ENCODE measurements at places on chromosomes 2 and 18.

GRCh38 chr2:239775623-239776435 is 249.3 kb downstream of the NDUFA10 start:
- no peak for DNase-seq

DNA sequence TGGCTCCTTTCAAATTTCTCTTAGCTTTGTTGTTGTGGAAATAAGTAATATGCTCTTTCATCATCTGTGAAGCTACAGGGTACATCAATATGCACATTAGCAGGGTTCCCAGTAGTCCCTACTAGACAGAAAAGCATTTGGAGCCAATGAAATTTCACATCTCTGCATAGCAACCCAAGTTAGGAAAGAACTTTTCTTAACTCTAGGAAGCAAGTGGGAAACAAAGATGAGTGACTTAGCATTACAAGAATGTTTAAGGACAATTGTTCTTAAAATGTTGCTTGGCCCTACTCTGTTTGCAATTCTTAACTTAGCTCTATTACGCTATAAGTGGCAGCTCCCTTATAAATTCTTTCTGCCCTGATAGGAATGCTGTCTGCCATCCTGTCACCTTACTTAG is 39.6 kb downstream of the ZEB2 start:
- no peak for DNase-seq

GRCh38 chr2:142315346-142315745 is 184.5 kb upstream of the LRP1B start:
- no peak for DNase-seq

DNA sequence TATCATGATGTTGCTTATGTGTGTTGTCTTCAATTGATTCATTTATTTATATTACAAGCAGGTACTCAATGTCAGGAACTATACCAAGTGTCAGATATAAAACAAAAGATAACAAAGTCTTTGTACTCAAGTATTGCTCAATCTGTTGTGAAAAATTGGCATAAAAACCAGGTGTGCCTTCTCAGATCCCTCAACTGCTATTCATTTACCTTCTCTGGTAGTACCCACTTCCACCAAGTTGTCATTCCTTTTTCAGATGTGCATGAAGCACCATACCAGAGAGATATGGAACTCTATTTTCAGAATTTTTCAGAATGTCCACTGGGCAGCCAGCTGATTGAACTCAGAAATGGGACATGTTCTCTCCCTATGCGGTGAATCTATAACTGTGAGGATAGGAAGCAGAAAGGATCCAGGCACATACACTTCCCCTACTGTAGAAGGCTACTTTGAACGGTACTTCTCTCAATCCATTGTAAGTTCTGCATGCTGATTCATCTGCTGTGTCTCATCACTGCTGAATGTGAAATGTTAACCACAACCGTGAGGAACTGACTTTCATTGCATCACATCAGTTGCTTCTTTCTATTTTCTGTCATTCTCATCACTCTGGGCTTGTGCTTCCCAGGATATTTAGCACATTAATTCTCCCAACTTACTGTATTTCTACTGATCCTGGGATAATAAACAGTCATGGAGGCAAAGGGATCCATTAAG is 1621.3 kb downstream of the SUCLG1 start:
- DNase-seq = no peak

GRCh38 chr2:236675051-236675450 is 105.4 kb downstream of the ACKR3 start:
- DNase-seq = no peak

GRCh38 chr2:30371772-30372373 is 75.2 kb upstream of the LCLAT1 start:
- no peak for DNase-seq

- DNase-seq = no peak
Observed at GRCh38 chr2:10776231-10776977, 36.2 kb downstream of the PDIA6 start.

GRCh38 chr2:23669413-23670244 is 257.3 kb downstream of the ATAD2B start:
- DNase-seq = no peak

GRCh38 chr2:26550276-26551015 is 72.5 kb upstream of the OTOF start:
- no peak for DNase-seq

DNA sequence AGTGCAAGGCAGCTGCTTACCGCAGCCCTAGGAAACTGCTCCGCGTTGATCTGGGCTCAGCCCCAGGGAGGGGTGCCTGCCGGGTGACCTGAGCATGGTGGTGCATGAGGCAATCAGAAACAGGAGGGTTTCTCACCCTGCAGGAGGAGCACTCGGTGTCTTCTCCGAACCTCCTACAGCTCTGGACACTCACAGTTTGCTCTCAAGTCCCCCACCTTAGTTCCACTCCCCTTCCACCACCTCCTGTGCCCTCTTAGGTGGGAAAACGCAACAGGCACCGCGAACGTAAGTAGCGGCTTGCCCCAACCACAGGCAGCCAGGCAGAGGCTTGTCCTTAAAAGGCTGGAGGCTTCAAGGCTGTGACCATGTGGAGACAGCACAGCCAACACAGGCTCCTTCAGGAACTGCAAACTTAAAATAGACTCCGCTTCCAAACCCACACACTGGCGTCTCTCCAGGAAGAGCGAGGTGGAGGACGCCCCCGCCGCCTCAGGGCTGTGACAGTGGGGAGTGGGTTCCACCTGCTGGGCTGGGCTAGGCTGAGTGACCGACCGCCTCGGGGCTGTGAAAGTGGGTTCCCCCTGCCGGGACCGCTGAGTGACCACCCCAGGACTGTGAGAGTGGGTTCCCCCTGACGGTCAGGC is 71.6 kb downstream of the NDUFA10 start:
- DNase-seq = no peak

- DNase-seq = no peak
Observed at GRCh38 chr2:78999406-78999805, 26.1 kb upstream of the REG3G start.

DNA sequence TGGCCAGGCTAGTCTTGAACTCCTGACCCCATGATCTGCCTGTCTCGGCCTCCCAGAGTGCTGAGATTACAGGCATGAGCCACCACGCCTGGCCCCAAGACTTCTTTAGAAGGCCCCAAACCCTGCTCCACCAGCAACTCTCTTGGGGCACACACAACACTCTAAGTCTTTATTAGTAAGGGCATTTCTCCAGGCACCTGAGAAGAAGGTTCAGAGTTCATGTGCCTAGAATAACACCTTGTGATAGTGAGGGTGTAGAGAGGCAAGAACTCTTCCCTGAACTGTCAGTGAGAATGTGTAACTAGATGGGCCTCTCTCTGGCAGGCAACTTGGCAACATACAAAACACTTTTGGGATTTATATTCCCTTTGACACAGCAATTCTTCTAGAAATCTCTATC is 43.8 kb downstream of the SH2D6 start:
- no peak for DNase-seq

- no peak for DNase-seq
Observed at GRCh38 chr2:18271370-18272147, 288.9 kb downstream of the RDH14 start.

GRCh38 chr2:180520921-180521581 is 459.4 kb upstream of the UBE2E3 start:
- no peak for DNase-seq

GRCh38 chr2:1978706-1979105 is 234.4 kb upstream of the PXDN start:
- DNase-seq = no peak

DNA sequence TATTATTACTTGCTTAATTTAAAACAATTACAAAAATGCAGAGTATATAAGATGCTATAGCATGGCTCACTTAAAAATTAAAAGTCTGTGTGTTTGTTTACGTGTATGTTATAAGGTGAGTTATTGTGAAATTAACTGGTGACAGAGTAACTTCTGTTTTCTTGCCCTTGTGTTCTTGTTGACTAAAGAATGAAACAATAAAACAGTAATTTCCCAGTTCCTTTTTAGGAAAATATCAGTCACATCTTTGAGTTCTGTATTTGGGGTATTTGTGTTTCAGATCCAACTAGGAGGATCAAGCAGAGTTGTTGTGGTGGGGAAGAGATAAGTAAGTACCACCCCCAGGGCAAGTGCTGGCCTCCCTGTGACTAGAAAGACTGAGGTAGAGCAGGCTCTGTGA is 143.6 kb downstream of the CCDC148 start:
- no peak for DNase-seq

DNA sequence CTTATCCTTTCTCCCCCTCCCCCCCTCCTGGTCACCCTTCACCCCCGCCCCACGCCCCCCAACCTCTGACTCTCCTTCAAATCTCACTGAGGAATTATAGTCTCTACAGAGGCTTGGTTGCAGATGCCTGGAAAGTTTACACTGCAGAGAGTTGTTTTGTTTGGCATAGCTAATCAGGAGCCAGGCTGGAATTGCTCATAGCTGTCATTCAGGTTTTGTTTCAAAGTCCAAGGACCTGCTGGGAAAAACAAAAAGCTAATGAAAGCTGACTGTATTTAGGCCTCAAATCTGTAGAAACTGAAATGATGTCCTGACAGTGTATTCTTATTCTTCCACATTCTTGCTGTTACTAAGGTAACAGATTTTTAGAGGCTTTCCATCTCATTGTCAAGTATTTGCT is 22.6 kb downstream of the GREB1L start:
- no peak for DNase-seq

GRCh38 chr2:233065954-233066470 is 5.9 kb downstream of the INPP5D start:
- no peak for DNase-seq

GRCh38 chr18:23238152-23238531 is 102.9 kb downstream of the CABLES1 start:
- DNase-seq = no peak

- DNase-seq = no peak
Observed at GRCh38 chr2:120310136-120310535, 35.8 kb upstream of the INHBB start.

DNA sequence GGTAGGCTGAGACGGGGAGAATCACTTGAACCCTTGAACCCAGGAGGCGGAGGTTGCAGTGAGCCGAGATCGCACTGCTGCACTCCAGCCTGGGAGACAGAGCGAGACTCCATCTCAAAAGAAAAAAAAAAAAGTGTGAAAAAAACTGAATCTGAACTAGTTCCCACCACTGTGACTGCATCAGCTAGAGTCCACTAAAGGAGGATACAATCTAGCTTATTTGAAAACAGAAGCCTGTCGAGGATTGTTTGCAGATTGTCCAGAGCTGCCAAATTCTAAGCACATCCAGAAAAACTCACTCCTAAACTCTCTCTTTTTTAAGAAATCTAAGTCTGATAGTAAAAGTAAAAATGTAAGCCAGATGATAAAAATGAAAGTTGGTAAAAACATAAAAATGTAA is 10.6 kb downstream of the GFPT1 start:
- no peak for DNase-seq

GRCh38 chr2:4247791-4248190 is 544.4 kb downstream of the DCDC2C start:
- no peak for DNase-seq

GRCh38 chr2:120817136-120817955 is 81.7 kb downstream of the GLI2 start:
- DNase-seq = no peak

GRCh38 chr2:74499267-74499939 is at the start of gene LBX2:
LBX2 (minus strand) TSS chr2:74499603; CDS start chr2:74499537, 66 bp downstream.
- no peak for DNase-seq

DNA sequence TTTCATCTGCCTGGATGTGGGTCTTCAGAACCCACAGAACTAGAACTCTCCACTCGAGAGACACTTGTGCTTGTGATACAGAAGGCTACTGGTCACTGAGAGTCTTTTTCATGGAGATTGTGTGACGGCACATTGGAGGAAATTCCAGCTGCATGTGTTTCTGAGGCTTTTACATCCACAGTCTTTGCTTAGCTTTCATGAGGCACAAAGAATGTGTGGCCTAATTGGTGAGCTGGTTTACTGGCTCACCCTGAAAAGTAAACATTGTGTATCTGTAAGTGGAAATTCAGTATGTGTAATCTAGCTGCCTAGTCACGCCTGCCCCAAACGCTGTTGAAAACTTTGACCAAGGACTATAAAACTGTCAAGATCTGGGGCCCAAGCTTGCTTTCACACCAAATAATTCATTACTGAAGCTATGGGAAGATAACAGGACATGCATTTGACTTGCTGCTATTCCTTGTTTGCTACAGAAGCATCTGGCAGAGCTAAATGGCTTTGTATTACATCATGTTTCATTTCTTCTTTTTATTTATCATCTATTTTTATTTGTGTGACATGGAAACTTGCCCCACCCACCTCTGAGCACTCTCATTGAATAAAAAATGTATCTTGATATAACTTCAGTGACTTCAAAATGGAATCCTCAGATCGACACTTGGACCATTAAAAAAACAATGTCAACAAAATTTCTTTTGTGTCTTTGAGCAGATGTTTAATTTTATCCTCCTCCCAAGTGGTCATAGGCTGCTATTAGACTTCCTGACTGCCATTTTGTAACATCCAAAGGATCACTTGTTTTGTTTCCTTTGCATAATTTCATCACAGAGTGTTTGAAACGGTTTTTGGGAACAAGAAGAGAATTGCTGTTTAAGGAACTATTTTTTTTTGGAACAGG is 80.2 kb downstream of the EFEMP1 start:
- DNase-seq = no peak

DNA sequence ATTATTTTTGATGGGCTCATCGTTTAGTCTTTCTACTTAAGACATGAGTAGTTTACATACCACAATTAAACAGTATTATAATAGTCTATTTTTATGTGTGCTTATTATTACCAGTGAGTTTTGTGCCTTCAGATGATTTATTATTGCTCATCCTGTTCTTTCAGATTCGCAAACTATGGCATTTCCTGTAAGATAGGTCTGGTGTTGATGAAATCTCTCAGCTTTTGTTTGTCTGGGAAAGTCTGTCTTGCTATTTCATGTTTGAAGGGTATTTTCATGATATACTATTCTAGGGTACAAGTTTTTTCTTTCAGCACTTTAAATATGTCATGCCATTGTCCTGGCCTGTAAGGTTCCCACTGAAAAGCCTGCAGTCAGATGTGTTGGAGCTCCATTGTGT is 101.3 kb downstream of the DNAH7 start:
- no peak for DNase-seq
